ENCODE measurements at places on chromosomes 6 and 20.
A peak's percentile ranks its signal among the peaks of the same experiment; 100 is the strongest.

DNA sequence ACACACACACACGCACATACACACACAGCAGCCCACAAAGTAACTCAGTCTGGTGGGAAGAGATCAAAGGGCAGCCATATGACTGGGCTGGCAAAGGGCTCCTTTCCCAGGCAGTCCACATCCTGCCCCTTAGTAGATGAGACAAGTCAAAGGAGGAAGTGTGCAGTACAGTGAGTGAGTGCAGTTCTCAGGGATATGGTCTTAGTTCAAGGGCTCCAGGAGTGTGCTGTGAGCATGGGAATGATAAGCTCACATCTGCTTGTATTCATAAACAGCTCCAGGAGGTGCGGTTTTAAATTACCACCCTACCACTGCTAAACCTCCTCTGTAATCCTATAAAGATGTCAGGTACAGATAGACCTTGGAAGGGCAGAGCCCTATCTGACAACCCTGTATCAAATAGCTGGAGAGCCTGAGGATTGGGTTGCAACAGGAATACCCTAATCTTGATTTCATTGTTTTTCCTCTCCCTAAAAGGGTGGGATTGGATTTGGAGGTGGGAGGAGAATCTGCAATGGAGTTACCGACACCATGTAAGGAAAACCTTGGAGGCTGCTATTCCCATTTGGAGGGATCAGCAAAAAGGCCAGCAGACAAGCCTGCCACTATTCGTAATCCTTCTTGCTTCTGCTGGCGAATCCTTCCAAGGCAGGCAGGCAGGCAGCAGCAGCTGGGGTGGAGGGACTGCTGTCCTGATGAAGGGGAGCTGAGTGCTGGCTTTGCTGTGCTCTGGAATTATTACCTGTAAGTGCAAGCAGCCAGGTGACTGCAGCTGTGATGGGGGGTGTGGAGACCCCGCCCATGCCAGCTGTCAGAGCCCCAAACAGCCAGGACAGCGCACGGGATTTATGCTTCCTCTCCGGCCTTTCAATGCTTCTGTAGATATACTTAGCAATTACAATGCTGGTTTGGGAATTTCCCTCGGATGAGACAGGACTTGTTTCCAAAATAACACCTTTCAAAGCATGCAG is 342.7 kb downstream of the PRL start:
- no peak for DNase-seq

GRCh38 chr6:35569011-35569461 is 56.3 kb upstream of the TULP1 start:
- peak; percentile 28 for DNase-seq

GRCh38 chr6:99606656-99607415 is at the start of gene PRDM13:
Gene PRDM13, plus strand, starts transcription at chr6:99606833. Its CDS starts 202 bp downstream, at chr6:99607035.
- DNase-seq = no peak

DNA sequence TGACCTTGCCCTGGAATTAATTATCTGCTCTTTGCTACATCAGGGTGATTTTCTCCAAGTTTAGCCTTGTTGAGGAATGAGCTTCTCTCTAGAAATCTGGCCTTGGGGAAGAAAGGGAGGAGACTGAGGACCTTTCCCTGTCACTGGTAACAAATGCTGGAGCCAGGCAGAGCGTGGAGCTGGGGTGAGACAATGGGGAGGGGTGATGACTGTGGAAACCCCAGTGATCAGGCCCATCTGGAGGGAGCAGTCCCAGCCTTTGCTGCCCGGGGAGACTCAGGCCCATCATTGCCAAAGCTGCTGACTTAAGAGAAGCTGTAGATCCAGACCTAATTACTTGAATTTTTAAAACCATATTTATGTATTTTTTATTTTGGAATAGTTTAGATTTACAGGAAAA is 31.3 kb downstream of the BCAS4 start:
- no peak for DNase-seq

DNA sequence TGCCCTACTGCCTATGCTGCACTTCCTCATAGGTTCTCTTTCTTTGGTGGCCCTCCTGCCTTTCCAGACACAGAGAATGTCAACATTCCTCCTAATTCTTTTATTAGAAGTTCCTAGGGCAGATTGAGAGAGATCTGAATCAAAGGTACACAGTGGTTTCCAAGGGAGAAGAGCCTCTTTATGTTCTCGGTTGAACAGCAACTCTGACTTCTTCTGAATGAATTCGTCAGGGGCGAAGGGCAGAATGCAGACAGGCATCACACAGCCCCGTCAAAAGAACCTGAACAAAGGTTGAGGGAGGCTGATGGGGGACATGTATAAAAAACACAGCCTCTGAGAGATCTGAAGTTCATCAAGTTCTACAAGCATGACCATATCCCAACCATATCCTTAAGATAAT is 68.1 kb upstream of the DTNBP1 start:
- no peak for DNase-seq

- DNase-seq = no peak
Measured at GRCh38 chr20:36655004-36655403, 9.0 kb upstream of the SLA2 start.

GRCh38 chr6:13538084-13538483 is 36.3 kb upstream of the SIRT5 start:
- no peak for DNase-seq

Measured in T-helper 2 cell (primary cell).